ENCODE measurements at places on chromosomes 2 and 18.

DNA sequence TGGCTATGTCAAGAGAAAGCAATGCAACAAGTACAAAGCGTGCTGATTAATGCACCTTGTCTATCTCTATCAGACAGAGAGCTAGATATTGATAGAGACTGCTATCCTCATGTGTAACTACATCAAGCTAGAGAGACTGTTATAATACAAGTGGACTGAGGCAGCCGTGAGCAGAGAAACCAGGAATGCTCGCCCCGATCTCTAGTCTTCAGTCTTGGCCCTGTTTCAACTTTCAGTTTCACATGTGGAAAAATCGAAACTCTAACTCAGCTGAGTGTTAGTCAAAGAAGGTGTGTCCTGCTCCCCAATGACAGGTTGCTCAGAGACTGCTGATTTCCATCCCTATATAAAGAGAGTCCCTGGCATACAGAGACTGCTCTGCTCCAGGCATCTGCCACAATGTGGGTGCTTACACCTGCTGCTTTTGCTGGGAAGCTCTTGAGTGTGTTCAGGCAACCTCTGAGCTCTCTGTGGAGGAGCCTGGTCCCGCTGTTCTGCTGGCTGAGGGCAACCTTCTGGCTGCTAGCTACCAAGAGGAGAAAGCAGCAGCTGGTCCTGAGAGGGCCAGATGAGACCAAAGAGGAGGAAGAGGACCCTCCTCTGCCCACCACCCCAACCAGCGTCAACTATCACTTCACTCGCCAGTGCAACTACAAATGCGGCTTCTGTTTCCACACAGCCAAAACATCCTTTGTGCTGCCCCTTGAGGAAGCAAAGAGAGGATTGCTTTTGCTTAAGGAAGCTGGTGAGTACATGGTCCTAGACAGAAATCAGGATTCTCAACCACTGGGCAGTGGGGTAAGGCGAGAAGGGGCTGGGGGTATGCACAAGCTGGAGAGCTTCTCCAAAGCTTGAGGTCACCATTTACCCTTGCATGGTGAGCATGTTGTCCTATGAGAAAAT lies at the start of gene RSAD2:
Gene RSAD2, plus strand, starts transcription at position 376 of the 903 bp plus-strand sequence. Its CDS starts 24 bp downstream, at position 400.
- DNase-seq, result no peak

DNA sequence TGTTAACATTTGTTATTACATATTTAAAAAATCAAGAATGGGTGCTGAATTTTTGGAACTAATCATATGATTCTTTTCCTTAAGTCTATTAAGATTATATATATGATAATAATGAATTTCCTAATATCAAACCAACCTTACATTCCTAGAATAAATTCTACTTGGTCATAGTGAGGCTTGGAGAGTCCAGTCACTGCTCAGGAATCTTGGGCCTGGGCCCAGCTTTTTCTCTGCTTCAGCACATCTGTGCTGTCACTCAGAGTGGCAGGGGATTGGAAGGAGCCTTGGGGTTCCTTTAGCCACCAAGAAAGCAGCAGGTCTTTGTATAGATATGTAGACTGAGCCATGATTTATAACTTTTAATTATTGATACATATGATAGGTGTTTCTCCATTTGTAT lies 19.9 kb upstream of the ZAP70 start:
- no peak for DNase-seq

- DNase-seq, result no peak
Measured at GRCh38 chr2:59874971-59875755, 678.3 kb downstream of the BCL11A start.

DNA sequence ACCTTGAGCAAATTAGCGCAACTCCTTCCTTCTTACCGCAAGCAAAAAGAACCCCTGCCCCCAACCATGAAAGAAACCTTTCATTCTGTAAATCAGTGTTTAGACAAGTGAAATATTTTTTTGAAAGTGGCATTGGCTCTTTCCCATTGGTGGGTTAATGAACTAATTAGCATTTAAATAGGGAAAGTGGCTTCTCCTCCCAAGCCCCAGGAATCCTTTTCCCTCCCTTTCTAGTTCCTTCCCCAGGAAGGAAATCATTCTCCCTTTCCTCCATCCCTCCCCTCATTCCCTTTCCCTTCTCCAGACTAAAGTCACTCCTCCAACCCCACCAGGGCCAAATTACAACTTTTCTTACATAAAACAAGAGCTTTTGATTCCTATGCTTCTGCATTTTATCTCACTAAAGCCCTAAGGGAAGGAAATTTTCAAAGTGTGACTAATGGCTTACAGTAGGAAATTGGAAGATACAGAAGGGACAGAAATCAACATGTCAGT lies 22.9 kb upstream of the TYMS start:
- DNase-seq, result no peak

DNA sequence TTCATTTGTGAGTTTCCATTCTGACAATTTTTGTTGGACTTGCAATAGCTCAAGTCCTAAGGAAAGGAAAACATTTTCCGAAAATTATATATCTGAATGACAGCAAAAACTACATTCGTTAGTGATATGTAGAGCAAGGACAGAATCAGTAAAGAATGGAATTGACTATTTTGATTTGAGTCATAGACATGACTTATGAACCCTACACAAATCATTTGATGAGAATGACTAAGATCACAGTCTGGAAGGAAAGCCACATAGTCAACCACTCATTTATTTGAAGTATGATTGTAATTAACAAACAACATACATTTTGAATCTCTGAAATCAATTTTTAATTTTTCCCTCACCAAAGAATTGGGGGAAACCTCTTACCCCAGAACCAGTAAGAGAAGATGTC lies 231.6 kb upstream of the CRIM1 start:
- DNase-seq, result no peak

DNA sequence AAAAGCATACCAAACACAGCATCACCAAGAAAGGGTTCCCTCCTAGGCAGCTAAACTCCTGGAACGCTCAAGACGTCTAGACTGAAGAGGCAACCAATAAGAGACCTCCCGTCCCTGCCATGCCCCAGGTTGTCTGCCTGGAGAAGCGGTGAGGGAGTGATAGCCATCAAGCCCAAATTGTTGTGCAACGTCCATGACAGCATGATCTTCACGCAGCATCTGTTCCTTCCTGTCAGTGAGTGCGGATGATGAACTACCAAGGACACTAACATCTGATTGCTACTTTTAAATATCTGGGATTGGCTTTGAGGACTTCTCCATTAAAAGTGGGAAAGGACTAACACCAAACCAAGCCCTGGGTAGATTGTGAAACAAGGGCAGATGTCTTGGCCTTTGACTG lies 149.7 kb downstream of the TXNL1 start:
- no peak for DNase-seq

GRCh38 chr18:44793194-44793593 lies 112.5 kb downstream of the SETBP1 start:
- no peak for DNase-seq

GRCh38 chr2:73920577-73921545 lies 5.8 kb upstream of the DGUOK start:
- DNase-seq, result no peak

- DNase-seq, result no peak
Measured at GRCh38 chr18:26956863-26957262, 91.4 kb upstream of the AQP4 start.

- no peak for DNase-seq
Measured at GRCh38 chr2:9165625-9166024, 41.0 kb upstream of the ASAP2 start.

- DNase-seq, result no peak
Measured at GRCh38 chr2:208426412-208427045, 19.9 kb downstream of the PTH2R start.

- DNase-seq, result no peak
Measured at GRCh38 chr18:76452357-76452756, 42.7 kb downstream of the ZNF516 start.

DNA sequence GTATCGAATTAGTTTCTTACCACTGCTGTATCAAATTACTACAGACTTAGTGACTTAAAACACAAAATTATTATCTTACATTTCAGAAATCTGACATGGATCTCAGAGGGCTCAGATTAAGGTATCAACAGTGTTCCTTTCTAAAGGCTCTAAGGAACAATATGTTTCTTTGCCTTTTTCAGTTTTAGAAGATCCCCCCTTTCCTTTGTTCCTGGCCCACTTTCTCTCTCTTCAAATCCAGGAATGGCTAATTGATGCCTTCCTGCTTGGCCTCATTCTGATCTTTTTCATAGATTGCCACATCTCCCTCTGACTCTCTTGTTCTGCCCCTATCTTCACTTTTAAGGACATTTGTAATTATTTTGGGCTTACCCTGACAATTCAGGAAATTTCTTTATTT lies 65.7 kb downstream of the LRP1B start:
- DNase-seq, result no peak

DNA sequence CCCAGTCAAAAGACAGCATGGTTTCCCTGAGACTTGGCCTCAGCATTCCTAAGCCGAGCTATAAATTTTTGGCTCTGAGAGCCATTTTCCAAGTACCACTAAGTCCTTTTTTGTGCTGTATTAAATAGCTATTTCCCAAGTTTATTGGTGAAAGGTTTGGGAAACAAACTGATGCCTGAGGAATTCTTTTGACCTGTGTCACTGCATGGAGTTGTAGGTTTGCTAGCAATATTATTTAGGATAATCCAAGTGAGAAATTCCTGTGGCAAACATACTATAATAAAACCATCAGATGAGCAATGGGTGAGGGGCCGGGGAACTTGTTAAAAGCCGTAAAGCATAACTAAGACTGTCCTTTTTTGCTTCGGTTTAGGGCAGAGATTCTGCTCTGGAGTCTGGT lies 28.4 kb downstream of the ARHGAP28 start:
- no peak for DNase-seq

GRCh38 chr2:148642891-148643416 lies 1.6 kb upstream of the EPC2 start:
- no peak for DNase-seq

DNA sequence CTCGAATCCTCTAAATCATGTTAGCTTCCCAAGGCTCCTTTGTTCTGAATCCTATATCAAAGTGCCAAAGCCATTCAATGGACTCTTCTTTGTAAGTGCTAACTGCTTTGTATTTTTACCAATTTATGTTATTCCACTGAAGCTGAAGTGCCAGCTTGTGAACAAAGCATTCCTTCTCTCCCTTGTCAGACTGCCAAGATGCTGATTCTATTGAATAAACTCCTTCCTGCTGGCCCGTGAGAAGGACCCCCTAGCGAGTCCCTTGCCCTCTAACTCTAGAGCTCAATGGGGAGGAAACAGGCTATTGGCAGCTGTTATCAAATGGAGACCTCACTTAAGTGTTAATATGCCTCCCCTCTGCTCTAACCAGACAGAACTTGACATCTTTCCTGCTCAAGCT lies 1097.9 kb upstream of the CNTNAP5 start:
- DNase-seq, result no peak
